ENCODE measurements at places on chromosomes 7 and 10.

DNA sequence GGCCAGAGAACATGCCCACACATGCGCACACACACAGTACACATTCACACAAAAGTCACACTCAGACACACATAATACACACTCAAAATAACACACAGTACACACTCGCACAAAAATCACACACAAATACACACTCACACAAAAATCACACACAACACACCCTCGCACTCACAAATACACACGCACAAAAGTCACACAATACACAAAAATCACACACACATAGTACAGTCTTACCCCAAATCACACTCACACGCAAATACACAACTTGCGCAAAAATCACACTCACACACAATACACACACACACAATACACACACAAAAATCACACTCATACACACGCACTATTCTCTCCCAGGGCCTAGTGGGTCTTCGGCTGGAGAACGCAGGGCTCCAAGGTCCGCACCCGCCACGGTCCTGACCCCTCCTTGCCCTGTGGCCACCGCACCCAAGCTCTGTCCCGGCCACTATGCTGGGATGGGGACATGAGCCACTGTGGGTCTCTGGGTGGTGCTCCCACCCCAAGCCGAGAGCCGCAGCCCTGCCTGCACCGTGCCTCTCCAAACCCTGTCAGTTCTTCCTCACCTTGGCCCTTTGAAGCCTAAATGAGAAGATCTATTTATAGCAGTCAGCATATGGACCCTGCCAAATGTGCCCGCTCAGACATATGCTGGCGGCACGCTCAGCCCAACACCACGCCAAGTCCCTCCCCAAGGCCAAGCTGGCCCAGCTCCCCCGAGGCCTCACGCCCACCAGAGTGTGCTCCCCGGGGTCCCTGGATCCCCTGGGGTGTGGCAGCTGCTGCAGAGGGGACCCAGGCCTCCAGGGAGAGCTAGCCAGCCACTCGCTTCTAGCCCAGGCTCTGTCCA lies 55.9 kb downstream of the ELFN1 start:
- DNase-seq = no peak

DNA sequence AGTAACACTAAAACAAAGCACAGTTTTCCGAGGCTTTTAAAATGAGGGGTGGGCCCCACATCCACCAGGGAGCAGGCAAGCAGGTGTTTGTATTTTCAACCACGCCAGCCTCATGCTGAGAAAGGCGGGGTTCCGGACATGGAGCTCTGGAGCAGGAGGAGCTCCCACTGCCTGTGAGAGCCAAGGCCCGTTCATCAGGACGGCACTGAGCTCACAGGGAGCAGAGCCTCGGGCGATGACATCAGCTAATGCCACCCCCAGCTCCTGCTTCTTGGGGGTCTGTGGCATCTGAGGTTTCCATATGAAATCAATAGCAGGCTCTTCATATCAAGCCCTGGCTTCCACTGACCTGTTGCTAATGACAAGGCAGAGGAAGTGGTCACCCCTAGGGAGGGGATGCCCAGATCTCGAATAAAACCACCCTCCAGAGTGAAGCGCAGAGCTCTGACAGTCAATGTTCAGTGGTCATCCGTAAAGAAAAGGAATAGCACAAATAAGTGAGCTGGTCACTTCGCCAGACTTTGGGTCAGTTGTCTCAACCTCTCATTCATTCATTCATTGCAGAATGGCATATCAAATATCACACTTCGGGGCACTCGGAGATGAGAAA lies 89.1 kb downstream of the TNS3 start:
- no peak for DNase-seq

- no peak for DNase-seq
Measured at GRCh38 chr7:43569424-43569823, 13.5 kb upstream of the STK17A start.

DNA sequence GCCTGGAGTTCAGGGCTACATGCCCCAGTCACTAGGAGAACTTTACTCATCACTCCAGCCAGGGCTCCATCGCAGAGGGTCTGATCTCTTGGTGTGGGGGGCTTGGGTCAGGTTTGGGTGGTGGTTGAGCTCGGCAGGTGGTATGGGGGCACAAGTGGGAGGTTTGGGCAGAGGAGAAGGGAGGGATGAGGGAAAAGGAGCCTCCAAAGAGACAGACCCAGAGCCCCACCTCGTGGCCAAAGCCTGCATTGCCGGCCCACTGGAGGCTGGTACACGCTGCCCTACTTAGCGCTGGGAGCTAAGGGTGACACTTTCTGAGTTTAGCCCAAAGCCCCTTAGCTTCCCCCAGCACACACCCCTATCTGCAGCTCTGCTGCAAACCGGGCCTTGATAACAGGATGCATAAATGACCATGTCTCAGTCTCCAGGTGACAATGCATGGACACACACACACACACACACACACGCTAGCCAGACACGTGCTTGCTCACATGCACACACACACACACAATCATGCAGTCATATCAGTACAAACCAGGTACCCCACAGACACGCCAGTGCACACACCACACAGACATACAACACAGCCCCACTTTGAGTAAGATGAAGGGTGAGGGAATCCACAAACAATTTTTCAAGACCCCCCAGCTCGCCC lies 14.7 kb downstream of the LZTS2 start:
- no peak for DNase-seq

GRCh38 chr10:124262234-124262865 lies 156.4 kb downstream of the OAT start:
- DNase-seq = no peak

DNA sequence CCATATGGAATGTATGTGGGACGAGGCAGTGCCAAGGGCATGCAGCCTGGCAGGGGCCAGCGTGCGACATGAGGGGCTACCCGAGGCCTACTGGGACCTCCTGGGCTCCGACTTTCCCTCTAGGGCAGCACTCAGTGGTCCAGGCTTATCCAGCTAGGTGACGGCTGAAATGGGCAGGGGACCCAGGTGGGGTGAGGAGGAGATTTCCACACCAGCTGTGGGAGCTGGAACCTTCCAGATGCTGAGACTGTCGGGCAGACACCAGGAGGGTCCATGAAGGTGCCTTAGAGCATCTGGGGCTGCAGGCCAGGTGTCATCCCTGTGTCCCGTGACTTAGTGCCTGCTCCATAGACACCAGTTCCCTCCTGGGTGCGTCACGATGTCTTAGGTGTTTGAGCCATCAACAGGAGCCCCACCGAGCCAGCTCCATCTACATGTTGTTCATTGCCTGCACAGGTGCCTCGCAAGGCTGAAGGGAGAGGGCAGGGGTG lies 13.4 kb downstream of the ZNF316 start:
- no peak for DNase-seq

GRCh38 chr7:51263631-51264484 lies 52.8 kb downstream of the COBL start:
- DNase-seq = peak; percentile 20

DNA sequence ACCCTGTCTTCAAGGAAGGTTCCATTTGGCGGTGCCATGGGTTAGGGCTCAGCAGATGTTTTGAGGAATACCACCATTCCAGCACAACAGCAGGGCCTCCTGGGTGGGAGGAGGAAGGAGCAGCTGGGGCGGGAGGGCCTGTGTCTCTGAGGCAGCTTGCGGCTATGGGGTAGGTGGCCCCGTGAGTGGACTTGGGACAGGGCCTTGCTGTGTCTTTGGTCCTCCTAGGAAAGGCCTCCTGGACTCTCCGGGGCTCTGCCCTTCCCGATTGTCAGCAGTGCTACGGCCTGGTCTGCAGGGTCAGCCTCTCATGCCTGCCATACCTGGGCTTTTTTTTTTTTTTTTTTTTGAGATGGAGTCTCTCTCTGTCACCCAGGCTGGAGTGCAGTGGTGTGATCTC lies 96.7 kb downstream of the PAXIP1 start:
- no peak for DNase-seq

- no peak for DNase-seq
Measured at GRCh38 chr7:152602962-152603361, 73.0 kb downstream of the XRCC2 start.

DNA sequence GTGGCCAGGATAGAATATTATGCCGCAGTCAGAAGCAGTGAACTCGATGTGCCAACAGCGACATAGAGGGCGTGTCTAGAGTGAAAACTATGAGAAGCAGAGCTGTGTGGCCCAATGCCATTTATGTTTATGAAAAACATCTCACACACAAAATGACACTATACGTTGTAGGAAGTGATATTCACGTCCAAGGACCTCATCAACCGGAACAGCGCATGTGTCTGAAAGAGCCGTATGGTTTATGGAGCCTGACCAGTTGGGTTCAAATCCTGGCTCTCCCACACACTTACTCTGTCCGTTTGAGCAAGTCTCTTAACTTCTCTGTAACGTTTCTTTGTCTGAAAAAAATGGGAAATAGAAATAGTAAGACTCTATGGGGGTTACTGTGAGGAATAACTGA lies 20.5 kb downstream of the TAS2R40 start:
- no peak for DNase-seq

DNA sequence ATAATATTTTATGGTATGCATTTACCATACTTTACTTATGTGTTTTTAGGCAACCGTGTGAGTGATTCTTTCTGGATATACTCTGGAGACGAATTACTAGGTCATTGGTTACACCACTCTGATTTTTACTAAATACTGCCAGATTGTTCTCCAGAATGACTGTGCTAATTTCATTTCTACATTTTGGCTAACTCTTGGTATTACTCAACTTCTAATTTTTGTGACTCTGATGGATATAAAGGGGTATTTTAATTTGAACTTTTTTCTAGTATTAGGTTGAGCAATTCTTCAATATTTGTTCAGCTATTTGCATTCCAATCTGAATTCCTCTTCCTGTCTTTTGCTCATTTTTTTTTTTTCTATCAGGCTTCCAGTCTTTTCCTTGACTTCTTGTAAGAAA lies 223.6 kb downstream of the MDFIC start:
- DNase-seq = no peak

DNA sequence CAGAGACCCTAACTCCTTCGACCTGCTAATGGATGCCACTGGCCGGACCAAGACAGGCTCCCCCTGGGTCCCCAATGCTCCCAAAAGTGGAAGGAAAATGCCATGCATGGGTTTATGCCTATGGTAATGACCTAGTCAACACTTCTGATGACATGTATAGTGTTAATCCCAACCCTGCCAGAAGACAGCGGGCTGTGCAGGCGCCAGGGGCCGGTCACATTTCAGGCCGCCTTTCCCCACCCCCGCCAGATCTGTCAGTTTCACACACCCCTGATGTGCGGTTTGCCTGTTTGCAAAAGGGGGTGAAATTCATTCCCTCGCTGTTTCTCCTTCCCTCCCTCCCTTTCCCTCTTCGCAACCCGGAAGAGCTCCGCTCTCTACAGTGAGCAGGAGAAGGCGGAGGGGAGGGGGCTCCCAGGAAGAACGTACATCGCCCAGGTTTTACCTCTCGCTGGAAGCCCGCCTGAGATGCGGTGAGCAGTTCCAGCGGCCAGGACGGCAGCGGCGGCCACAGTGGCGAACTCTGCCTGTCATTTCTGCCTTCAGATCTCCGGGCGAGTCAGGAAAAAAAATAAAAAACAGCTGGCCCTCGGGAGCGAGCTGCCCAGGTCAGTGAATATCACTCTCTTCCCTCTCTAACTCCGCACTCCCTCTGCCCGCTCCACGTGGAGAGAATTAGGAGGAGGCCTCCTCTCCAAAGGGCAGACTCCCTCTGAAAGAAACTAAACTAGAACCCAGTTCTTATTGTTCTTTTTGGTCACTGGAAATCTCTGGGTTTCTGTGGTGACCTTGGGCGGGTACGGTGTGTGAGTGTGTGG lies 9.4 kb upstream of the GATA3 start:
- DNase-seq = no peak

- DNase-seq = no peak
Measured at GRCh38 chr7:127710635-127711034, 58.6 kb downstream of the SND1 start.

DNA sequence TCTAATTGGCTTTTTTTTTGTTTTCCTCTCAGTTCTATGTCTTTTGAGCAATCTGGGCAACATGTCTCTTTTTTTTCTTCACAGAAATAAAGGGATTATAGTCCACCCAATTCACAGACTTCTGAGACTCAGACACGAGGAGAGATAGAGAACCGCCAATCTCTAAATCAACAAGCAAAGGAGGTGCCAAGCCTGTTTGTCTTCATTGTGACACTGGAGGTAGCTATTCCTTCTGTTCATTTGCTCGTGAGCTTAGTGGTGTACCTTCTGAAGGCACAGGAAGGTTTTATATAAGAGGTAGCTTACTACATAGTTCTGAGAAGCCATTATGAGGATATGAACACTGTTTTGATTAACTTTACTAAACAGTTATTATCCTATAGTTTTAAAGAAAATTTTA lies 6.1 kb downstream of the EPHB6 start:
- no peak for DNase-seq

DNA sequence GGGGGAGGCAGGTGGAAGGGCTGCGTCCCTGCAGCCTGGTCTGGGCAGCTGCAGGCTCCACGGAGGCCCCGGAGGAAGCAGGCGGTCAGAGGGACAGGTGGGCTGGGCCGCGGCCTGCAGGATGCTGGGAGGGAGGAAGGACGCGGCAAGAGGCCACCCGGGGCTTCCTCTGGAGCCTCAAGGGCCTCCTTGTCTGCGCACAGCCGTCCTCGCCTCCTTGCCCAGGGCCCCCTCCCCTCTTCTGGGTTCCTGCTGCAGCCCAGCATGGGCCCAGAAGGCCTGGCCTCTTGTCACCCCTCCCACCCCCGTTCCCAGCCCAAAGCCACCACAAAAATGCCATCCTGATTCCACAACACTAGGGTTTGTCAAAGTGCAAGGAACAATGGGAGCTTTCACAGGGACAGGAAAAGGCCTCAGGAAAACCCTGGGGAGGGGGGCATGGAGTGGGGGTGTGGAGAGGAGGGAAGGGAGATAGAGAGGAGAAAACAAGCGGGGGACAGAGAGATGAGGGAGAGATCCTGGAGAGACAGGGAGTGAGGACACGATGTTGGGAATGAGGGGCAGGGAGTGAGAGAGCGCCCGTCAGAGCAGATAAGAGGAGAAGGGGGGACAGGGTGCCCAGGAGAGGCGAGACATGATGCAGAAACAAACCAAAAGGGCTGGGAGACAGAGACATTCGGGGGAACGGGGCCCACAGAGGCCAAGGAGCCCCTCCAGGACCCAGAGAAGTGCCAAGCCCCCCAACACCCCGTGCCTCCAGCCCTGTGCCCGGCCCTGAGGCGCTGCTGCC lies 41.8 kb downstream of the ZCCHC24 start:
- DNase-seq = no peak

DNA sequence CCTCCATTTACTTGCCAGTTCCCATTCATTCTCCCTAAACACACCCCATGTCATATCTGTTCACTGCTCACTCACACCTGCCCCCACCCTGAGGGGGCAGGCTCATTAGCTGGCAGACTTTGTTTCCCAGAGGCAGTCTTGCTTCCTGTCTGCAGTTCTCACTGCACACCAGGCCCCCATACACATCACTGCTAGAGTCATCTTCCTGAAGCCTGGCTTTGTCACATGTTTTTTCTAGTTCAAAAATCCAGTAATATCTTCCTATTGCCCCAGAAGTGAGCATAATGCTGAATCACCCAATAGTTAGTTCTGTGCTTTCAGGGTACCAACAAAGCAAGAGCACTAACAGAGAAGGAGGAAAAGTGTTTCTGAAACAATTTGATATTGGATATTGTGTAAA lies 1.9 kb downstream of the LRRC72 start:
- no peak for DNase-seq

GRCh38 chr7:120862987-120863590 lies 5.1 kb upstream of the TSPAN12 start:
- no peak for DNase-seq

GRCh38 chr10:98224509-98224908 lies 43.5 kb downstream of the LOXL4 start:
- no peak for DNase-seq

All from urinary bladder (tissue), 4 donors.